Fibroblast of gingiva (primary cell): ENCODE measurements at places on chromosomes 4 and X.

DNA sequence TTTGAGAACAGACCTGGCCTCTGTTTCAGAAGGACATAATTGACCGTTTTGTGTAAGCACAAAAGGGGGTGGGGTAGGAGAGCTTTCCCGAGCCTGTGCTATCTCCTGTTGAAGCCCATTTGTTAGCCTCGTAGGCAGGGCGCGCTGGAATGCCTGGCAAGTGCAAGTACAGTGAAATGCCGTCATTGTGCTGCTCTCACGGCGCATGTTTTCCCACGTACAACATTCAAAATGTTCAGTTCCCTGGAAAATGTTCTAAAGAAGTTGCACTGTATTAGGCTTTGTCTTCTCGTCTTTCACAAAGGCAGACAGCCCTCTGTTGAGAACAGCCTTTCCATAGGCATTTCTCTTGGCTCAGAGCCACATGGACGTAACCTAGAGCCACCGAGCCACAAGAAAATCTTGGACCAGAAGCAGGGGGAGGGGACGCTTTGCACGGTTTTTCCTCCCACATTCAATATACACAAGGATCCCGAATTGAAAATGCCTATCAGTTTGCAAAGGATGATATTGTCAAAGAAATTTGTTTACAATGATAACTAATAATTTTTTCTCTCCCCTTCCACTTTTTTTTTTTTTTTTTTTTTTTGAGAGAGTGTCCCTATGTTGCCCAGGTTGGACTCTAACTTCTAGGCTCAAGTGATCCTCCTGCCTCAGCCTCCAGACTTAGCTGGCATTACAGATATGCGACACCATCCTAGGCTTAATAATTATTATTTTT, 54.6 kb upstream of the RAPGEF2 start:
- DNase-seq = peak; percentile 50

DNA sequence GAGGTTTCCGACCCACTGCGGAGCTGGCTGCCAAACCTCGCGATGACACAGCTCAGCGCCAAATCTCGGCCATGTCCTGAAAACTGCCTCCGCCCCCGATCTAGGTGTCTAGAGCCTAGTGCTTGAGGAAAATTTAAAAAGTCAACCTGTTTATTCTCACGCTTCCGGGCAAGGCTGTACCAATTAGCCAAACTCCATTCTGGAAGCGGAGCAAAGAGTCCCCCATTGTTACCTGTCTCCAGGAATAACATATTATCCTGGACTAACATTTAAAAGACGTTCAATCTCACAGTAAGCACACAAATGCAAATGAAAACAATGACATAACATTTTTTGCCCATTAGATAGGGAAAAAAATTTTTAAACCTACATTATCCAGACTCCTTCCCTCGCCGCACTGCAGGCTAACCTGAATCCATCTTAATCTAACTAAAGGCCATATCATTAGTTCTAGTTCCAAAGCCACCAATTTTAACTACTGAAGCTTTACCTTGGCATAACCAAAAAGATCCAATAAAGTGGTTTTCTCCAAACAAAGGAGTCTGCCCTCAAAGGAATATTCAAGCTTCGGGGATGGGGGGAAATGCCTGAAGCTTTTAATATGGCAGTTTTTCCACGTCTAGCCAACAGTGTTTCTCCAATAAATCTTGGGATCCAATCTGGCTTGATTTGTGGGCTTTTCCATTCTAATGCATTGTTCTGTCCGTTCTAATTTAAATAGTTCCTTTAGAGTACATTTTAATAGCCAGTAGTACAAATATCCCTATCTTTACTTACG, 1.9 kb downstream of the HUWE1 start:
- DNase-seq = no peak

DNA sequence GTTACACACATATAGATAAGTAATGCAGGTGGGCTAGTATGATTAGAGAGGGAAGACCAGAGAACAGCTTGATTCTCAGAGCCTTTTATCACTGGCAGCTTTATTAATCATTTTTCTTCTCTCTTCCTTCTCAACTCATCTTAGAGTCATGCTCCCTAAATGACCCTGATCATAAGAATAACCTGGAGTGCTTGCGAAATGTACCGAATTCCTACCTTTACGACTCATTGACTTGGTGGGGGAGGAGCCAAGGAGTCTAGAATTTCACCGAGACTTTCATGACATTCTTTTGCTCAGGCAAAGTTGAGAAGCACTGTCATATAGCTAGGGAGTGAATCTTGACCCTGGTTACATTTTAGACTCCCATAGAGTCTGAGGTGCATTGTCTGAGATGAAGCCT, 298.9 kb upstream of the PUDP start:
- no peak for DNase-seq

DNA sequence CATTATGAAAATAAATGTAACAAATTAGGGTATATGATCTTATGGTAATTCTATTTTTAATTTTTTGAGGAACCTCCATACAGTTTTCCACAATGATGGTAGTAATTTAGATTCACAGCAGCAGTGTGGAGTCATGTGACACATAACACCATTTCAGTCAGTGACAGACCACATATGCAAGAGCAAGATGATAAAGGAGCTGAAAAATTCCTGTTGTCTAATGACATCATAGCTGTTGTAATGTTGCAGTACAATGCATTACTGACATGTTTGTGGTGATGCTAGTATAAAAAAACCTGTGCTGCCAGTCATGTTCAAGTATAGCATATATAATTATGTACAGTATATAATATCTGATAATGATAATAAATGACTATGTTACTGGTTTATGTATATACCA, 28.5 kb downstream of the EMCN start:
- no peak for DNase-seq

DNA sequence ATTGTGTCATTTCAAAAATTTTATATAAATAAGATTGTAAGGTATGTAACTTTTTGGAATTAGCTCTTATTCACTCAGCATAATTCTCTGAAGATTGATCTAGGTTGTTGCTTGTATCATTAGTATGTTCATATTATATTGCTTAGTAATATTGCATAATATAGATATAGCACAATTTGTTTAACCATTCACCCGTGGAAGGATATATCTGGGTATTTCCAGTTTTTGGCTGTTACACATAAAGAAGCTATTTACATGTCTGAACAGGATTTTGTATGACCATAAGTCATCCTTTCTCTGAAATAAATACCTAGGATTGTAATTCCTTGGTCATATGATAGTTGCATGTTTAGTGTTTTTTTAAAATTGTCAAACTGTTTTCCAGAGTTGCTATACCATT, 82.5 kb downstream of the CPEB2 start:
- no peak for DNase-seq
